Femur (tissue), 1 donor: ENCODE measurements at places on chromosomes 6 and 20.

- DNase-seq, result no peak
These were observed 1.4 kb downstream of the CDK5RAP1 start for GRCh38 chr20:33399924-33400323.

GRCh38 chr6:154931711-154932424 lies 63.2 kb upstream of the TIAM2 start:
- DNase-seq, result no peak

DNA sequence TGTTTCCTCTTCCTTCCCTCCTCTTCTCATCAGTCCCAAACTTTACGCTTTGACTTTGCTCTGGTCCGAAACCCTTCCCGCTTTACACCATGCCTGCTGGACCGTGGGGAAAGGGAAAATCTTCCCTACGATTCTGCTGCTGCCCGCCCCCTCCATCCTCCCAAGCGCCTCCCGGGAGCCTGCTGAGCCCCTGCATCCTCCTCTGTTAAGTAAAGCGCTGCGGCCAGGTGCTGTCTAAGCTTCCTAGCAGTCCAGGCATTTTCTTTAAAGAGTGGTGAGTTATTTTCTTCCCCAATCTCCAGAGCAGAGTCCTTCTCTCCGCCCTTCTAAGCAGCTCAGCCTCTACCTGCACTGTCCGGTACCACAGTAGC lies 376.3 kb downstream of the RNGTT start:
- DNase-seq, result no peak

GRCh38 chr6:97066056-97066455 lies 141.5 kb downstream of the KLHL32 start:
- DNase-seq, result no peak
